ENCODE measurements at places on chromosomes 1 and 21.

GRCh38 chr1:211133836-211134669 lies at the start of gene KCNH1:
TSS of gene KCNH1 (minus strand) at chr1:211134148. CDS start at chr1:211133945, 203 bp downstream.
- DNase-seq: peak; percentile 91

DNA sequence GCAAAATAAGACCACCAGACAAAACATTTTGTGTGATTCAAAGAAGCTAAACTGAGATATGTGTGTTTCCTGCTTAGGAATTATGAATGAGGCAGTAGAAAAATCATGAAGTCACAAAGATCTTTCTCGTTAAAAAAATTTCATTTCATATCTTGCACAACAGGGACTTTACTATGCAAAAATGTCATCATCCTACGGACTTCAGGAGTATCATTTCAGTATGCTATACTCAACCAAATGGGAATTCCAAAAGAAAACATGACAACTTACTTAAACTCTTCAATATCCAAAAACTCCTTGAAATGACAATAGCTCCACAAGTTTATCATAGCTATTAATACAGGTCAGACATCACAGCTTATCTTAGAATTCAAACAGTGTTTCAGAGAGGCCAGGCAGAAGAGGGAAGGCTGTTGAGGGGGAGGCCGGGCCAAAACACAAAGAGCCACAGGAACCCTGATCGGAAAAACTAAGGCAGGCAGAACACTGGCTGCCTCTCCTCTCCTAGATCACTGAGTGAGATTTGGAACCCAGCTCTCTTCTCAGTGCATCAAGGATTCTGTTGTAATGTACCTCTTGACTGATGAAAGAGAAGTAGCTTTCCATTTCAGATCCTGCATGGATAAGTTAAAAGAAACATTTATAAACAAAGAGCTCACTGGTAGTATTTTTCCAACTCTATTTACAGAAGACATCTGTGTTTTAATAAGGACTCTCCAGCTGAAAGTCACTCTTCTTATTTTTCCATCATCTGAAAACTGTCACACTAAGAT lies 66.9 kb downstream of the TESK2 start:
- DNase-seq: no peak

DNA sequence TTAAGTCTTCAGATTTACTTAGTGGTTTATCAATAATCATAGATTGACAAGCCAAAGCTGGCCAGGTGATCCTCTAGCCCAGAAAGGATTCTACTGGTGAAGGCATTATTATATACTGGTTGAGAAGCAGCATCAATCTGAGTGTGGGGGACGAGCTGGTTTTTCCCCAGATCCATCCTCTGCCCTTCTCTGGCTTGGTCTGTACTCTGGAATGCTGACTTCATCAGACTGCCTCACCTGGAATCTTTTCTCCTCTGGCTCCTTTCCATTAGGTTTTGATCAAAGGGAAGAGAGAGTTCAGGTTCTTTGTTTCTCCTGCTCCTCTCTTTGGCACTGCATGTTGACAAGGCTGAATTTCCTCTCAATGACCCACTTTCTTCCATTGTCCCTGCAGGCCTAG lies 93.9 kb downstream of the KCTD3 start:
- DNase-seq: no peak

DNA sequence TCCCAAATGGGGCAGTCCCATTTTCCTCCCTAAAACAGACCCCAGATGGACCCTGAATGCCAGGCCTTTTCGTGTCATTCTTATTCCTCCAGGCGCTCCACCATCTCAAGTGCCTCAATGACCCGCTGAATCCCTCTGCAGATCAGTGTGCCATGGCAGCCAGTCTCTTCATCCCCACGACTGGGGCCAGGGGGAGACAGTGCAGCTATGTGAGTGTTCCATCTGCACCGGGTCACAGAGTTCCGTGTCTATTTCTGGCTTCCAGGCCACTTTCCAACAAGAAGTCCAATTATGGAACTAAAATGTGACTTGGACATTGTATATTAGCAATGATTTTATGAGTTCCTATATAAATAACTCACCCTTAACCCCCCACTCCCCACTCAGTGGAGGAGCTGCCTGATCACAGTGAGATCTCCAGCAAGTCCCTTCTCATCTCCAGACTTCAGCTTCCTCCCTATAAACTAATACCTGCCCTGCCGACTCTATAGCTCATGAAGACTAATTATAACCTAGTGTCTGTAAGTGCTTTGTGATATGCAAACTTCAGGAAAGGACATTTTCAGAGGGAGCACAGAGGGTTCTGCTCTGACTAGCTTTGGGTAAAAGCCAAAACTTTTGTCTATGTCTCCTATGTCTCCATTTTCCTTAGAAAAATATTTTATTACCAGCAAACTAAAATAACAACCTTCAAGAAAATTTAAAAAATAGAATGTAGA lies 56.3 kb upstream of the NFASC start:
- no peak for DNase-seq

DNA sequence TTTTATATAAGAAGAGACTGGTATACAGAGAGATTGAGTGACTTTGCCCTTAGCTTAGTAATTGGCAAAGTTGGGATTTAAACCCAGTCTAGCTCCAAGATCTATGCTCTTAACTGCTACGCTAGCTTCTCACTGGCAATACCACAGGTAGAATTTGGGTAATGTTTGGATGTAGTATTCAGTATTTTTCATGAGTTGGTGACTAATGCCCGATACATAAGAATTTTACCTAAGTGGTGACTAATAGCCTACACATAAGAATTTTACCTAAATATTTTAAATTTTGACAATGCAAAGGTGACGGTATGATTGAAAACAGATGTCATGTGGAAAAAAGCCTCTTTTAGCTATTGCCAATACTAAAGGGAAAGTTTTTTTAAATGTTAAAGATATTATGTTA lies 24.3 kb downstream of the GPSM2 start:
- DNase-seq: no peak

DNA sequence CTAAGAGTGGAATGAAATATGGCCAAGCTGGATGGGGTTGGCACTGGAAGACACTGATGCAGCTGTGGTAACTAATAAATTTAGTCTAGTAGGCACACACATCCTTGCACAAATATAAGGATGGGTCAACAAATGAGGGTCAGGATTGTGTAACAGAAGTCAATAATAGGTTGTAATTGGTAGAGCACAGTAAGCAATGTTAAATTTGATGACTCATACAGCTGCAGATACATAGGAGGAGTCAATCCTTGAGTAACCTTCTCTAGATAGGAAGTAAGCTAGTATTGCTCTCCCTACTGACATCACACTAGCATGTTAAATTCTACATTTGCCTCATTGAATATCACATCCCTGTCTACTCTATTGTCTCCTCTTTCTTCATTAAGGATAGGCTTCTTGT lies 332.1 kb downstream of the PTPRC start:
- no peak for DNase-seq

DNA sequence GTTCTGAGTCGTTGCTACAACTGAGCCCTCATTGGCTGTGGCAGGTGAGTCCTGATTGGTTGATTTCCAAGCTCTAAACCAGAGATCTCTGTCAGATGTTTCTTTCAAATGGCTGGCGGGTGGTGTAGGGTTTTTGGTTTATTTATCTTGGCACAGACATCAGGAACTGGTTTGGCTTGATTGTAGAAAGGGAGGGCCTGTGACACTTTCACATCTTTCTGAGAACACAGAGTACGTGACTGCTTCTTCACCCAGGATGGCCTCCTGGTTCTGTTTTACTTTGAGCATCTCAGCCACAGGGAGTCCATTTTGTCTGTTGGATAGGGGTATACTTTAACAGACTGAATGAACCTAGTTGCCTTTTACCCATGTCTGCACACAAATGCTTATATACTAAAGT lies 89.4 kb upstream of the GPR52 start:
- DNase-seq: no peak

DNA sequence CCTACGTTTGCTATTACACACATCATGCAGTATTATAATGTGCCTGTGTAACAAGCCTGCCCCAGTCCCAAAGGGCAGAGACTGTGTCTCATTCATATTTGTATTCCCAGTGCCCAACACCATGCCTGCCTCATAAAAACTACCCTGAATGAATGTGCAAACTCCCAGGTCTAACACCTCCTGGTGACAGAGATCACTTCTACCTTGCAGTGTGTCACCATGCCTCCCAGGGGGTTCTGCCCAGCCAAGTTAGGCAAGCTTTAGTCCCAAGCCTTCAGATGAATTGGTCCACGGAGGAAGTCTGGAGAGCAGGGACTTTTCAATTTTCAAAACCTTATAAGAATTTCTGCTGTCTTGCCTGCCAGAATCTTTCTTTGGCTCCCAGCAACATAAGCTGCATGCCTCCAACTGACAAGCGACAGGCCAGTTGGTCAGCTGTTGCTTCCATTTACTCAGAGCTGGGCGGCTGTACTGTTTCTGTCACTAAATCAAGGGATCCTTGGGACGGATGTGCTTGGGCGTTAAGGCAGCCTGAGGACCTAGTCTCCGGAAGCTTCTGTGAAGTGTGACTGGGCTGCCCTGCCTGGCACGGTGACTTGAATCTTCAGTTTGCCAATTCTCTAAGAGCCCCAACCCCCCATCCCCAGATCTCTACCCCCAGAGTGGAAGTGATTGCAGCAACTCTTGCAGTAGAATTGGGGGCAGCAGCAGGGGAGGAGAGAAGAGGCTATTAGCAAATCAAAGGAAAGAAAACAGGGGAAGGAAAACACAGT lies 1.2 kb downstream of the RXRG start:
- peak; percentile 28 for DNase-seq

DNA sequence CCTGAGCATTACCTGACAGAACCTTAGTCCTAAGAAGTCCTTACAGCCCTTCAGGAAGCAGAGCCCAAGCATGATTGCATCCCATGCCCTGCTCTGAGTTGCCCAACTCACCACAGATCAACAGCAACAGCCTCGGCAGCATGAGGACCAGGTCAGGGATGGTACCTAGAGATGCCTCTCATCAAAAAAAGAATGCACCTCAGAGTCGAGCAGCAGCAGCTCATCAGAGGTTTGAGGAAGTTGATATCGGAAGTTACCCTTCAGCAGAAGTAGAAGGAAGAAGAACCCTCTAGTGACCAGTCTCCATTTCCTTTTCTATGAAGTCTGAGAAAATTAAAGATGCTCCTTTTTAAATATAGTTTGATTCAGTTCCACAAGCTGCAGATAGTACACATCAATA lies at the start of gene FCRL1:
Gene FCRL1, minus strand, starts transcription at position 225 of the 400 bp plus-strand sequence. Its CDS starts 83 bp downstream, at position 142.
- DNase-seq: no peak

GRCh38 chr1:157831968-157832626 lies 9.5 kb downstream of the CD5L start:
- no peak for DNase-seq

DNA sequence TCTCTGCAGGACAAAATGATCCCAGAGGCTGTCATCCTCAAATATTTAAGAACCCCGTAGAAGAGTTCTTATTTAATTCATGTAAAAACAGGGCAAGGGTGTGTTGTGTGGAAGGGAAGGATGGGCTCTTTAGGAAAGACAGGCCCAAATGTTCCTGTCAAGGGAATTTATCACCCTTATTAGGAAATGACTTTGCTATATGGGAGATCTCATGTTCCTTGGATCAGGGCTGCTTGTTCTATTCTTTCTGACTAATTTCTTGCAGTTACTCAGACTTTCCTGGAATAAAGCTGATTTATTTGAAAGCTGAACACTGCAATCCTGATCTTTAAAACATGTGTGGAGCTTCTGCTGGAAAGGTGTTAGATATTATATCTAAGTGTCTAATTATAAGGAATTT lies 72.8 kb downstream of the SELENOF start:
- no peak for DNase-seq

GRCh38 chr1:32967888-32968568 lies 3.4 kb upstream of the RNF19B start:
- no peak for DNase-seq

GRCh38 chr1:230994860-230995259 lies 16.0 kb downstream of the ARV1 start:
- no peak for DNase-seq

GRCh38 chr1:205936846-205937586 lies 6.2 kb downstream of the SLC26A9 start:
- DNase-seq: no peak

DNA sequence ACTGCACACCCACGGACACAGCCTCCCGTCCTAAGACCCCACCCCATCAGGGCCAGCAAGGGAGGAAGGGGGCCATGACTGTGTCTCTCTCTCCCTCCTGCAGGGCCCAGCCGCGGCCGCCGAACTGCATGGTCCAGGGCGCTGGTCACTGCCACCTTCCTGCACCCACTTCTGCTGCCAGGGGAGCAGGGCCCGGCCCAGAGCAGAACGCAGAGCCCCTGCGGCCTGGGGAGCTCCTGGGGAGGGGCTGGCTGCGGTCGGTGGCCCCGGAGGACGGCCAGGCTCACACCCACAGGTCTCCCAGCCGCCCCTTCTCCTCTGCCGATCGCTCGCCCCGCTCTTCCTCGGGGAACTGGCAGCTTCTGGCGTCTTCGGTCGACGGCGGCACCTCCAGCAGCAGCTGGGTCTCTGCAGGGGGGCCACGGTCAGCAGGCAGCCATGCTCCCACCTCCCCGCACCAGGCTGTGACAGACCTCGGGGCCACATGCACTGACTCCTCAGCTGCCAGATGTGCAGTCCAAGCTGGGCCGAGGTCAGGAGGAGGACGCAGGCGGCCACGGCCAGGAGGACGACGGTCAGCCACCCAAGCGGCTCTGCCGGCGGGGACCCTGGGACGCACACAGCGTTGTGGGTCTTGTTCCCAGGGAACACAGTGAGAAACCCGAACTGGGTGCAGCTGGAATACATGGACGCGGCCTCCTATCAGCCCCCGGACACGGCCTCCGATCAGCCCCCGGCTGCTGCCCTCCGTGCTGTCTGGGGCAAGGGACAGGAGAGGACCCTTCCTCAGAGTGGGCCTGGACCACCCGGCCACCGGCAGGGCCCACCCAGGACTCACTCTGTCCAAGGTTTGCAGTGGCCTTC lies 2.6 kb downstream of the TNFRSF18 start:
- DNase-seq: peak; percentile 22

DNA sequence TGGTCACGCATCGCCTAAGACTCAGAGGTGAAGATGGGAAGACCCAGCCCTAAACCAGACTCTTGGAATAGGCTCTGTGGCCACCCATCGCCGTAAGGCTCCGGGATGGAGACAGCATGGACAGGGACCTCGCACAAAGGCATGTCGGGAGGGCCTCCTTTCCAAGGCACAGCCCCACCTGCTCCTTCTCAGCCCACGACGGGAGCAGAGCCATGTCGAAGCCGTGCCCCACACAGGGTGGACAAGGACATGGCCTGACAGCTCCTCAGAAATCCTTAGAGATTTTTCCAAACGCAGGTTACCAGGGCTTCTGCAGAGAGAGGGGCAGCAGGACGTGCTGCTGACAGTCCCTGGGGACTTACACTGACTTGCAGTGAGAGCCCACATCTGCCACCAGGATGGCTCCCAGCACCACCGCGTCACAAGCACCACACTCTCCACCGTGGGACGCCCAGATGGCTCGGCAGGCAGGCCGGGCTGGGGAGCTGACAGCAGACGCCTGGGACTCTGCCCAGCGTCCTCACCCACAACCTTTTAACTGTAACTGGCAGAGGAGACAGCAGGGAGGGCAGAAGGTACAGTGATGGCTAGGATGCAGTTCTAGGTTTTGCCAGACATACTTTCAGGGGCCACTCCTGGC lies 12.0 kb downstream of the SSU72 start:
- no peak for DNase-seq

DNA sequence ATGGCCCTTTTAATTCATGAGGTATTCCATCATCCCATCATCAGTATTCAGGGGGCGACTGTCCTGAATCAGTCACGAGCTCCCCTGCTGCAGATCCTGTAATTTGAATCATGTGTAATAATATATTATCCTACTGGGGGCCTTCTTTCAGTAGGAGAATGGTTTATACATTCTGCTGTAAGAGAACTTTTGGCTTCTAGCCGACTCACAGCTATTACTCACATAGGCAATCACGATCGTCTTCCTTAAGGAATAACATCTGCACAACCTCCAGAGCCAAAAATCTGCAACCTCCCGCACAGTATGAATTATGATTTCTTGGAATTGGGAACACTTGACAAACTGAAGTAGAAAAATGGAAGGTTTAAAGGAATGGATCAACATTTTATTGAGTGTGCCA lies 343.0 kb downstream of the USP25 start:
- no peak for DNase-seq

- no peak for DNase-seq
Measured at GRCh38 chr1:200176181-200176580, 148.7 kb downstream of the NR5A2 start.

Measured in activated CD4-positive, alpha-beta T cell treated with anti-CD3 and anti-CD28 coated beads for 36 hours (primary cell).